Pulmonary artery endothelial cell (primary cell): ENCODE measurements at places on chromosomes 1 and 21. TPM values are rescaled to one million over a fixed set of nuclear protein-coding genes. Genes with fewer than 3 reads are reported as not detected.

Gene CD160
- total RNA-seq = not detected in 2 replicates

Gene PRAMEF10
- total RNA-seq = not detected in 2 replicates

Gene SRRM1
- total RNA-seq = 24.5 and 27.3 TPM in 2 replicates

Gene CAPN8
- total RNA-seq = not detected in 2 replicates

Gene SEMA4A
- 0.42 and 0.59 TPM in 2 replicates for total RNA-seq

Gene DENND2C
- total RNA-seq = 0.32 and 0.46 TPM in 2 replicates

Gene PDC
- not detected in 2 replicates for total RNA-seq

Gene RGS4
- total RNA-seq = 280 and 292 TPM in 2 replicates

Gene SERPINC1
- 0.14 TPM in 1 of 2 replicates, not detected in the other for total RNA-seq

Gene SNAP47
- total RNA-seq = 46.5 and 49.6 TPM in 2 replicates

Gene MARK1
- 0.99 and 2.0 TPM in 2 replicates for total RNA-seq

Gene CD101
- total RNA-seq = 0.11 and 0.13 TPM in 2 replicates

Gene B4GALT2
- 75.5 and 100 TPM in 2 replicates for total RNA-seq

Gene LCE4A
- not detected in 2 replicates for total RNA-seq

Gene FABP3
- 0.26 and 0.35 TPM in 2 replicates for total RNA-seq

Gene TNFRSF1B
- total RNA-seq = 21.1 and 26.1 TPM in 2 replicates

Gene EXO5
- 10.2 and 13.1 TPM in 2 replicates for total RNA-seq

Gene OR2T2
- not detected in 2 replicates for total RNA-seq

Gene BEST4
- total RNA-seq = under 0.01 TPM in 1 of 2 replicates, not detected in the other

Gene KRTAP21-1
- total RNA-seq = not detected in 2 replicates

Gene FCRL1
- not detected in 2 replicates for total RNA-seq
